ENCODE measurements at places on chromosomes 6 and 20.

DNA sequence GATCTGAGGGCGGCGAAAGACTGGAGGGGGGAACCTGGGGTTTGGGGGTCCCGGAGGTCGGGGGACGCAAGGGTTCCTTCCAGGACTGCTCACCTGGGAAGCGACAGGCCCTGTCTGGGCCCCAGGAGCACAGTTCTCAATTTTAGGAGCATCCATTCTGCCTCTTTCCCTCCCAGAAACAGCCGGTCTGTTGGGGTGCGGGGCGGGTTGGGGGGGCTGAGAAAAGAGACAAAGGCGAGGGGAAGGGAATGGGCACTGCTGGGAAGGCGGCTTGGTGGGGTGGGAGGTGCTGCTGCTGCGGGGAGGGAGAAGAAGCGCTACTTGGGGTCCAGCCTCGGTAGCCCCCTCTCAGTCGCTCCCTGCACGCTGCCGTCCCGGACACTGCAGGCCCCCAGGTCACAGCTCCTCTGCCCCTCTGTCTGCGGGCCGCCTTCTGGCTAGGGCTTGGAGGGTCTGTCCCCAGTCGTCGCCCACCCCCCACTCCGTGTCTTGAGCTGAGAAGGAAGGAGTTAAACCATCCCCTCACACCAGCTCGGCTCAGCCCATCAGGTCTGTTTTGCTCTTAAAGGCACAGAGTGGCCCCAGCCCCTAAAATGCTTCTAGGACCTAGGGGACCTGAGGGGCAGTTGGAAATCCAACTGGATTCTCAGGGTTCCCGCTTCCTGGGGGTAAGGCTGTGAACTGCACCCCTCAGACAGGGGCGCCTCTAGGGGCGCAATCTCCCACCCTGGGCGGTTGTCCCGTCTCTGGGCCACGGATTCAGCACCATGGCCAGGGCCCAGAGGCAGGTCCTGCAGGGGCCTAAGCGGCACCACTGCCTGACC, 690 bp downstream of the GDAP1L1 start:
- ATAC-seq = peak; percentile 83

DNA sequence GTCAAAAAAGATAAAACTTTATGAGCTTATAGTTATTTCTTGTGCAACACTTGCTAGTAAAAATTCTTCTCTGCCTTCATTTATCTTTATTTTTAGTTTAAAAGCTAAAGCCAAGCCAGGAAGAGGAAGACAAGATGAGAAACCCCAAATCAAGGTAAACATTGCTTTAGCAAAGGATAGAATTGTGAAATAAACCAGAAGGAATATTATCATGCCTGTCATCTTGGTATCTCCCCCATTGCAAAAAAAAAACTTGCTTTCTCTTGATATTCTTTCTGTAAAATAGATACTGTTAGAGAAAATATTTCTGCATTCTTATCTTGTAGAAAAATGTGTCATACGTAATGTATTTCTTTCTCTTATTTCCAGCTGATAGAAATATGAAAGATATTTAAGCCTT, 432.8 kb downstream of the GJA1 start:
- peak; percentile 41 for ATAC-seq

- ATAC-seq = no peak
These were observed 13.2 kb upstream of the SSTR4 start for GRCh38 chr20:23021951-23022350.

GRCh38 chr20:51402201-51402600, 140.3 kb downstream of the NFATC2 start:
- ATAC-seq = no peak

- no peak for ATAC-seq
These were observed 4.6 kb upstream of the LZTS3 start for GRCh38 chr20:3177746-3178485.

DNA sequence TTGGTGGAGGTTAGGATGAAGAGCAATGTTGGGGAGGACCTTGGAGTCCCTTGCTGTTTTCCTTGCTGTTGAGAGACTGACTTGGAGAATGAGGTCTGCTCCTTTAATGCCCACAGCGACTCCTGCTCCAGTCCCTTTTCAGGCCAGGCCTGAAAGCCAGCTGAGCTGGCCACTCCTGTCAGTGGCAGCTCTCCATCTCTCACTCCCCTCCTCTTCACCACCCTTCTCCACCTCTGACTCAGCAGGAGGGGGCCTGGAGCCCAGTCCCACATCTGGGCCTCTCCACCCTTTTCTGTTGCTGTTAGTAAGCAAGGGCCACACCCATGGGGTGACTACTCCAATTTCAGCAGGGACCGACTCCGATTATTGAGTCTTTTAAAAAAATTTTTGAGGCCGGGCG, 2.2 kb downstream of the SNX21 start:
- no peak for ATAC-seq

- no peak for ATAC-seq
These were observed 114.0 kb upstream of the NEDD9 start for GRCh38 chr6:11346516-11346915.

DNA sequence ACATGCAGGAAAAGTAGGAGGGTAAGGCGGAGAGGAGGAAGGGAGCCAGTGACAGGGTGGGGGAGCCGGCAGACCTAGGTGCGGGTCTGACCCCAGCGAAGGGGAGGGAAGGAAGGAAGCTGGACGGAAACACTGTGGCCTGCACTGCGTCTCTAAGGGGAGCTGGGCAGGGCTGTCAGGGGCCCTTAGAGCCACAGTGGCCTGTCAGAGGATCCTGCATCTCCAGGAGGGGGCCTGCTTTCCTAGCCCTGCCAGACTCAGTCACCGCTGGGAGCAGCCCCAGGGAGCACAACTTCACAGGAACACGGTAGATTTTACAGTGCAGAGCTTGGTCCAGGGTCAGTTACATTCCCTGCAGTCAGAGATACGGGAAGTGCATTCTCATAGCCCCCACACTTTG, 118.2 kb downstream of the PACRG start:
- no peak for ATAC-seq

GRCh38 chr20:25277051-25277801, 29.3 kb downstream of the PYGB start:
- ATAC-seq = no peak

DNA sequence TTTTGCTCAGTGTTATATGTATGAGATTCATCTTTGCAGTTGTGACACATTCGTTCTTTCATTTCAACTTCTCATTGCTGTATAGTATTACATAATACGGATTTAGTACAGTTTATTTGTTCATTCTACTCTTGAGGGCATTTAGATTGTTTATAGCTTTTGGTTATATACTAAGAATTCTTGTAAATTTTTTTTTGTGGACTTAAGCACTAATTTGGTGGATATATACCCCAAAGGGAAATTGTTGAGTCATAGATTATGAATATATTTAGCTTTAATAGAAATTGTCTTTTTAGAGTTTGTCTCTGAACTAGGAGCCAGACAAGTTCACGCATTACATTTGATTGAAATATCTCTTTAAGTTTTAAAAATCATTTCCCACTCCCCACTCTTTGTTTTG, 79.6 kb downstream of the DNAH8 start:
- no peak for ATAC-seq

- no peak for ATAC-seq
These were observed 86.4 kb downstream of the SHLD1 start for GRCh38 chr20:5836569-5836968.

- ATAC-seq = no peak
These were observed 28.2 kb downstream of the NCOA3 start for GRCh38 chr20:47529840-47530239.

- ATAC-seq = no peak
These were observed 6.2 kb downstream of the JPH2 start for GRCh38 chr20:44180814-44181213.

DNA sequence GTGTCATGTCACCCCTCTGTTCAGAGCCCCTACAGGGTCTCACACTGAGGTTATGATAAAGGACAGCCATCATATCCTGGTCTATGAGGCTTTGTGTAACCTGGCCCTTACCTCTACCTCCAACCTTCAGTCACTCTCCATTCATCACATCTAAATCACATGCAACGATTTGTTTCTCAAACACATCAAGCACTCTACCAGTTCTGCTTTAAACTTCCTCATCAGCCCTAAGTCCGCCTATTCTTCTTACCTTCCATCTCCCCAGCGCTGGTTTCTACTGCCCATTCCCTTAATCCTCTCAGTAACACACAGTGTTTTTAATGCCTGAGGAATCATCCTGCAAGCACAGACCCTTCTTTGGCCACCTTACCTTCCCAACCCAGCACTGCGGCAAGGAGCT, 17.9 kb upstream of the BACH2 start:
- no peak for ATAC-seq

GRCh38 chr6:37373822-37374471, 20.2 kb downstream of the RNF8 start:
- no peak for ATAC-seq

- ATAC-seq = no peak
These were observed 49.7 kb downstream of the PAK5 start for GRCh38 chr20:9789131-9789530.

GRCh38 chr20:32149566-32150170, 40.2 kb downstream of the TM9SF4 start:
- ATAC-seq = no peak

DNA sequence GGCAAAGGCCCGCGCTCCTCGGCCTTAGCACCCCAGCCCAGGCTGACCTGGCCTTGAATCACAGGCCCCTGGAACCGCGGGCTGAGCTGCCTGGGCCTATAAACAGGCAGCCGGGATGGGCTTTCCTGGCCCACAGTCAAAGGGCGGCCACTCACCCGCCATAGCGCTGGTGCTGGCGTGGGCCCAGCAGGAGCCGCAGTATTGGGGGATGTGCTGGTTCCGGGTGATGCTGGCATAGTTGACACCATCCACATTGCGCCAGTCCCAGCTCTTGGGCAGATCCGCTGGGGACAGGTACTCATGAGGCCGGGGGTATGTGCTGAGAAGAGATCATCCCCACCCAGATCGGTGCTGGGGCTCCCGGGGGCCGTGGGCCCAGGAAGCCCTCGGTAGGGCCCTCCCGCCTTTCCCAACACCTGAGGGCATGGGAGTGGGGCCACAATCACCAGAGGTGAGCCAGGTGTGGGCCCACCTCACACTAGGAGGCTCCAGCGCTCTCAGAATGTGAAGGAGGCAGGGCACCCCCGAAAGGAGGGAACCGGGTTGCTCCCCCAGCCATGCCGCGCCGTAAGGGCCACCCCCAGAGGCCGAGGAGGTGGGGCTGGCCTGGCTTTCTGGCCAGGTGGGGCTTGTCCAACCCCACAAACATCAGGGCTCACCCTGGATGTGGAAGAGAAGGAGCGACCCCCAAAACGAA, 739 bp downstream of the CTSZ start:
- ATAC-seq = no peak

- ATAC-seq = no peak
These were observed 30.4 kb downstream of the PREX1 start for GRCh38 chr20:48797275-48797825.

GRCh38 chr20:25035921-25036320, 22.0 kb downstream of the ACSS1 start:
- ATAC-seq = no peak

DNA sequence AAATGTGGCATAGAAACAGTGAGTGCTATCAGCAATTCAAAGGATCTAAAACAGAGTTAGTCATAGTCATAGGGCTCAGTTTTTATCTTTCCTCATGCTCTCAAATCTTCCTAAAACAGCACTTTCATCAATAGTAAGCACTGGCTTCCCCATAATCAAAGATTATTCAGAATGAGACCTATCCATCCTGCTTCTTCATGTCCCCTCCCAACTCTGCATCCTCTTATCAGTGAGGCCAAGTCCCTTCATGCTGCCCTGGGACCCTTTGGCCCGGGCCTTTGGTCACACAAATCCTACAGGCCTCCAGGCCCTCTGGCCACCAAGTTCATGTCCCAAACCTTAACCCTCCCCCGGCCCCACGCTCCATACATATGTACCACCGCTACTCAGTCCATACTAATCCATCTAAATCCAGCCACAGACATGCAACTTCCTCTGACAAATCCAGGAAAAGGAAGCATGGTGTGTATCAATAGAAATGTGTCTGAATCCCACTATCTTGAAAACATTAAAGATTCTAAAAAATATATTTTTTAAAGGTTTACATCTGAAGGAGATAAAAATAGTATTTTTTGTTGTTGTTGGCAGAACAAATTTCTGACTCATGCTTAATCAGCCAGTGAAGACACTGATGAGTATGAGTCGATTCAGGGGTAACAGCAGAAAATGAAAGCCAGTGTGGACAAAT, 143.5 kb downstream of the PDE7B start:
- peak; percentile 86 for ATAC-seq

GRCh38 chr20:19841740-19842139, 83.7 kb downstream of the RIN2 start:
- ATAC-seq = no peak

DNA sequence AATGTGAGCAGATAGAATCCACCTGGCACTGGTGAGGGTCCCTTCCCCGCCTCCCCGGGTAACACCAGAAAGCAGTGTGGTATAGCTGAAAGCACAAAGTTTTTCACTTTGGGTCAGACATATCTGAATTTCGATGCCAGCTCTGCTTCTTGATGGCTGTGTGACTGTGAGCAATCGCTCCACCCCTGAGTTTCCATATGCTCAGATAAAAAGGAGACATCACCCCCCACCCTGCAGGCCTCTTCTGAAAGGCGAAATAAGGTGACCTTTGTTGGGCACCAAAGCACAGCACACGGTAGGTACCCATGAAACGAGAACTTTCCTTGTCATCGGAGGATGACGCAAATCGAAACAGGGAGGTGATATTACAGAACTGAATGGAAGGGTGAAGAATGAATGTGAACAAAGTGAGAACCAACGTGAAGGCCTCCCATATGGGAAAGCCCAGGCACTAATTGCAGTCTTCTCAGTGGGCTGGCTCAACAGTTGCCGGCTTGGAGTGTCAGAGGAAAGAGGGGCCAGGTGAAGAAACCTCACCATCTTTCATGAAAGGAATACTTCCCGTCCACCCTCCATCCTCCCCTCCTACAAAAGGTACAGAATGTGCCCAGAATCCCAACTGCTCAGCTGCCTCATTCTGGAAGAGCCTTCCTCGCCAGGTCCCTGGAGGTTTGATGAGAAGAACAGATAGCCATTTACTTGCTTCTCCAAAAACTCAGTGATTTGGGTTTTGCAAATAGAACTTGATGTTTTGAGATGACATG, 61.8 kb downstream of the NFATC2 start:
- no peak for ATAC-seq

DNA sequence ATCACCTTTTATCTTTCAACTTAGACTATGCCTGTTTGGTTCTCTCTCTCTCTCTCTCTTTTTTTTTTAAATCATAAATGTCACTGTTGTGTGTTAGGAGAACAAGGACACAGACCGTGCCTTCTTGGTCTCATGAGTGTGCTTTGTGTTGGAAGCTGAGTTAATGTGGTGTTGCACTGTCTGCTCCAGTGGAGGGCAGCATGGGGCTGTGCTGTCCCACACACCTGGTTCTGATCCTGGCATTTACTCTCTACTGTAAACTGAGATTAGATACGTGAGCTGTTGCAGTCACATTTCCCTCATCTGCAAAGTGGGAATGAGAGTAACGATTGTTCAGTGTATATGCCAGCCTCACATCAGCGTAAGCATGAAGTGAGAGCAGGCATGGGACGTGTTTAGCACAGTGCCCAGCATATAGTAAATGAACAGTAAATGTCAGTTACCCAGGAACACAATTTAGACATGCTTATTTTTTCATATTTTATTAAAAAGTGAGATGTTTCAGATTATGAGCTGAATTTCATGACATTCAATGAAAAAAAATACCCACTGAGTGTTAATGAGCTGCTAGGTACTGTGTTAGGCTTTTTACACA, 161.1 kb downstream of the FARS2 start:
- peak; percentile 100 for ATAC-seq
